NCI-H1417 treated with DMSO at 0.1 percent for 48 hours (cell line): ENCODE measurements at places on chromosomes 1 and 21.

DNA sequence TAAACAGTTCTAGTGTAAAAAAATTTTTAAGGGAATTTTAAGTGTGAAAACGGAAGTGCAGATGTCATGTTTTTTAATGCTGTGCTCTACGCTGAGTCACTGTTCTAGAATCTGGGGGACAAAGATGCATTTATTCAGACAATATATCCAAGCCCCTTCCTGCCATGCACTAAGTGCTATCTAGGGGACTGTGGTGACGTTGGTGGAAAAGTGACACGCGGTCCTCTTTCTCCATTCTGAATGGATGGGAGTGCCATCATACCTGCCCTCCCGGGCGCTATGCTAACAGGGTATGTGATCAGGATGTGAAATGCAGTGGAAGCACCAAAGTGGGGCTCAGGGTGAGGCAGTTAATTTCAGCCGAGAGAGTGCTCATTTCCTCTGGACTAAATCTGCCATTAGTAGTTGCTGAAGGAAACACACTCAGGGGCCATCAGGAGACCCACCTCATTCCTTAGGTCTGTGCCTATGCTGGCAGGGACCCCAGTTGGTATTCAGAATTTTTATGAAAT, 6.6 kb downstream of the C1orf226 start:
- DNase-seq, result no peak

DNA sequence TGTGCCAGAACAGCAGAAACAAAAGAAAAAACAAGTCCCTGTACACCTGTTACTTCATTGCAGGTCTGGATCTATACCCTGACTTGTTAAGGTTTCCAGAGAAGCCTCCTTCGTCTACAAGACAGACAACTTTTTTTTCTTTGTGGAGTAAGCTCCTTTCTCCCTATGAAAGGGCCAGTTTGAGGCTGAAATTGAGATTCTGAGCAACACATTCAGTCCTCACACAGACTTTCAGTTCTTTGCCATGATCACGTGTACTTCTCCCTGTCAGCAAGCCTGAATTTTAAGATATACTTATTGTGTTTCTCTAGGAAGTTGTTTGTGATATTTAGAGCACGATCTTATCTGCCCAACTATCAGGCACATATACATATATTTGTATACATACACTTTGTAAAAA, 374.0 kb downstream of the NTNG1 start:
- no peak for DNase-seq

DNA sequence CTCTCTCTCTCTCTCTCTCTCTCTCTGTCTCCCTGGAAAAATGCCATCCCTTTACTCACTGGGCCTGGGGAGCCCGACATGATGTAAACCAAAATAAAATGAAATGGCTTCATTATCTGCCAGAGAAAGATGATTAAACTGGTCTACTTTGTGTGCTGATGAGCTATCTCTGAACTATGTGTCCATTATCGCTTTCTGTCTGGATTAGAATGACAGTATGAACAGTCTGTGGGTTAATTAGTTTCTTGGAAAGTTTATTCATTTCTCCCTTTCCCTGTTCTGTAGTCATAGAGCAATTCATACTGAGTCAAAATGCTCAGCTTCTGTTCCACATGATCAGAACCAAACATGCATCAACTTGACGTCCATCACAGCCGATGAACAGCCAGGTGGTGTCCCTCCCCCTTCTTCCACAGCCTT, 72.4 kb upstream of the KCND3 start:
- DNase-seq, result no peak

DNA sequence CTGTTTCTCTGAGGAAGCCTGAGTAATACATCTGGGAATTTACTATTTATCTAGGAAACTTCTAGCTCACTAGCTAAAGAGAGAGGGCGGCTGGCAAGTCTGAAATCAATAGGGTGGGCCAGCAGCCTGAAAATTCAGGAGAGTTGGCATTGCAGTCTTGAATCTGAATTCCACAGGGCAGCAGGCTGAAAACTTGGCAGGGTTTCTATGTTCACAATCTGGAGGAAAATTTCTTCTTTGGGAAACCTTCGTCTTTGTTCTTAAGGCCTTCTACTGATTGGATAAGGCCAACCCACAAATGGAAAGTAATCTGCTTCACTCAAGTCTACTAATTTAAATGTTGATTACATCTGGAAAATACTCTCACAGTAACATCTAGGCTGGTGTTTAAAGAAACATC, 101.0 kb upstream of the COG2 start:
- no peak for DNase-seq

DNA sequence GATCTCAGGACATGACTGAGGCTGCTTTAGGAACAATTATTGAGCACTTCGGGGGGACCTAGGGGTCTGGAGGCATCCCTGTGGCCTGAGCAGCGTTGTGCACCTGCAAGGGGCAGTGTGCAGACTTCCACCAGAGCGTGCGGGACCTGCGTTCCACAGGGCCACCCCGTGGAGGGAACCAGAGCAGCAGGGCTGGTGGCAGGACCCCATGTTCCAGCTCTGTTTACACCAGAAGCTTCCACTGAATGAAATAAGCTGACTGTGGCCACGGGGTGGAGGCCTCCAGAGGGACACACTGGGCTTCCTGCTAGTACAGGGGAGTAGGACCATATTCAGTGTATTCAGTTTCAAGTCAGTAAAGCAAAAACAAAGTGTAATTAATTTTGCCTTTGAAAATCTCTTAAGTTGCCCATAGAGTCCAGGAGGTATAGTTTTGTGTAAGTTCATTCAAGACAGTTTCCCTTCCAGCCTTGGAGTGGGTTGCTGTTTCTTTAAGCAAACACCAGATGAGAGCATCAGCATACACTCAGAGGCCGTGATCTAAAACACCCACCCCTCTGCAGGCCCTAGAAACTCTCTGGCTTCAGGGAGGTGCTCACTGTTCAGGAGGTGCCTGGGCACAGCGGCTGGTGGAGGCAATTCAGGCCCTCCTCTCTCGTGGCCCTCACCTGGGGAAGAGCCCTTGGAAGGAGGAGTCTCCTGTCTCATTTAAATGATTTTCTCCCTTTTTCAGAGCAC, 16.6 kb downstream of the SLC1A7 start:
- DNase-seq, result no peak

GRCh38 chr1:87140831-87141540, 187.7 kb upstream of the LMO4 start:
- DNase-seq, result no peak

GRCh38 chr1:119646521-119647227, 1.4 kb downstream of the ZNF697 start:
- DNase-seq, result no peak

DNA sequence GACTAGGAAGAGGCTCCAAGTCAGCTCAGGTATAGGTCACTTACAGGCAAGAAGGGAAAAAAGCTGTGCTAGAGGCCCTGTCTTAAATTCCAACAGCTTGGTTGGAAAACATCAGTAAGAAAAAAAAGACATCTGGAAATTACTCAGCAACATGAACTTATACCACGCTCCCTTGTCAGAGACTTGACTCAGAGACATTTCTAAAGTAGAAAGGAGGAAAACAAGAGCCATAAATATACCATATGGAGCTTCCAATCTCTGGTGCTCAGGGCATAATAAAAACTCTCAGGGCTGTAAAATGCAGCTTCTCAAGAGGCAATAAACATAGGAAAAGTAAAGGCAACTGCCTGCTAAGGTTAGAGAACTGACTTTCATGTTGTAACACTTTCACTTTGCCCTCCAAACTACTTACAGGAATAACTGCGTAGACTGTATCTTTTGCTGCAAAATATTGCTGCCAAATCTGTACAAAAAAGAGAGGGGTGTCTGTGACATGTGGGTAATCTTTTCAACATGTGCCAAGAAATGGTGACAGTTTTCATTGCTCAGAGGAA, 14.7 kb downstream of the ATPAF1 start:
- DNase-seq, result no peak

DNA sequence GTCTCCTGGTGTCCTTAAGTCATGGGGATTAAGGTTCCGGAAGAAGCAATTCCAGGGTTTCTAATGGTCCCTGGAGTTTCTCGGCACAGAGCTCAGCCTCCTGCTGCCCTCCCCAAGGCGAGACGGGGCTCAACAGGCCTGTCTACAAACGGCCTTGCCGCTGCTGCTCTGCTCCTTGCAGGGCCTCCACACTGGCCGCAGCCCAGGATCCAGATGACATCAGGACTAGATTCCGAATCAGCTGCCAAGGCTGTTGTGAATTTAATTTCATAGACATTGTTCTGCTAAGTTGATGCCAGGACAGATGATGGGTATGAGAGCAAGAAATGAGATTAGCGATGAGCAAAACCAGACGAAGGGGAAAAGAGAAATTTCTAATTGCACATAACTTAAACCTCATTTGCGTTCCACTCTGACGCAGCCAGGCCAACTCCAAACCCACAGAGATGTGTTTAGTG, 103.6 kb upstream of the BACE2 start:
- DNase-seq, result no peak

DNA sequence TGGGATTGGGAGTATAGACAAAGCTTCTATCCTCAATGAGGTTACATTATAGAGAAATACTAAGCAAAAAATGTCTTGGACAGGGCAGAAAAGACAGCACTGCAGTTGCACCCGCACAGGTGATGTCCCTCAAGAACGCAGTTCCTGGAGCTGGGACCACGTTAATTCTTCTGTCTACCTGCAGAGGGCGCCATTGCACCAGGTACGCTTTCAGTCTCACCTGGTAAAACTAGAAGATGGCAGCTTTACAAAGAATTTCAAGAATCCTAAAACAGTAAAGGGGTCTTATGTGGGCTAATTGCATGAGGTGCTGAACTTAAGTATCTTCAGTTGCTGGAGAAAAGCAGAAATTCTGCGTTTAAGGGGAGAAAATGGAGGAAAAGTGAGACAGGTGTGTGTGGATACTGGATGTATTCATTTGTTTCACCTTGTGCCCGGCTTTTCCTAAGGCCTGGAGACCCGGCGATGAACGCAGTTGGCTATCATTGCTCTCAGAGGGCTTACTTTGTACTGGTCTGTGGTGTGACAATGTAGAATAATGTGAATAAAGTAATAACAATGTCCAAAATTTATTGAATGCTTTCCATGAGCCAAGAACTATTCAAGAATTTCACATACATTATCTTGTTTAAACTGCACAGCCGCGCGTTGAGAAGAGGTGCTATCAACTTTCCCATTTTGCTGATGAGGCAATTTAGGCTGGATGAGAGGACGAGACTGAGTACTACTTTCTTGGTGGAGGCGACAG, 276.3 kb upstream of the GREM2 start:
- no peak for DNase-seq

- DNase-seq, result no peak
Measured at GRCh38 chr1:48808496-48808895, 31.8 kb upstream of the BEND5 start.

DNA sequence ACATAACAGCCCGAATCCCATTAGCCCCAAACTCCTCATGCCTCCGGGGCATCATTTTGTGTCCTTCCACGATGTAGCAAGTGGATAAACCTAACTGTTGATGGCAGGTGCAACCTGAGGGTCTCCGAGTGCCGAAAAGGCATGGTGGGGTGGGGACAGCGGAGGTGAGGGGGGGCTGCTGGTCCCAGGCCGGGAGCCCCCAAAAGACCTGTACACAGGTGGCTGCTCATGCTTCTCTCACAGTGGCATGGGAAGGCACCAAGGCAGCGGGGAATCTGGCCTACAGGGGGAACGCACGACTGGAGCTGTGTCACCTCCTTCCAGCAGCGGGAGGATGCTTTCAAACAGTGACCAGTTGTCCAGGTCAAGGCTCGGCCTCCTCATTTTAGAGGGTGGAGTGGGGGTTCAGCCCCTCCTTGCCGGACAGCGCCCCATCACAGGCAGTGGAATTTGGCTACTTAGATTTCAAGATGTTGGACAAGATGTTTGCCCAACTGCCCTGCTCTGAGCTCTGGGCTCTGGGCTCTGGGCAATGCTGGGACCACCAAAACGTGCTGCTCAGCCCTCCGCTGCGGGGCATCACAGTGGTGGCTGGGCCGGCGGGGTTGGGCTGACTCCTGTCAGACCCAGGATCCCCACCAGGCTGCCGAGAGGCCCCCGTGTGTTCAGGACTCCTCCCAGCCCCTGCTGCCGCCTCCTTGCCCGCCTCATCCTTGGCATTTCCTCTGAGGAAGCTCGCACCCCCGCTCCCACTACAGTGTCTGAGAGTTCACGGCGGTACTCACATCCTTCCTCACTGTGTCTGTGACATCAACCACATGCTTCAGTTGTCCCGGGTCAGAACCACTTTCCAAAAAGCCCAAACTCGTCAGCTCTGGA, 7.6 kb downstream of the DNMT3L start:
- DNase-seq, result no peak

DNA sequence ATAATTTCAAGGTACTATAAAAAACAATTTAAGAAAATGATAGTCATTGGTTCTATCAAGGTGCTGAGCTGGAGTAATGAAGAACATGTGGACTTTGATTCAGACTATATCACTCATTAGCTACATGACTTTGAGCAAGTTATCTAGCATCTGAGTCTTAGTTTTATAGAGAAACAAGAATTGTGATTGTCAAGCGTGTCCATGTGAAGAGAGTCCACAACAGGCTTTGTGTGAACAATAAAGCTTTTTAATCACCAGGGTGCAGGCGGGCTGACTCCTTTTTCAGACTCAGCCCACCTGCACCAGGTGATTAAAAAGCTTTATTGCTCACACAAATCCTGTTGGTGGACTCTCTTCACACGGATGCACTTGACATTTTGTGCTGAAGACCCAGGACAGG, 26.6 kb upstream of the DMRTB1 start:
- DNase-seq, result no peak

- no peak for DNase-seq
Measured at GRCh38 chr21:34808569-34809204, 139.9 kb downstream of the CLIC6 start.

DNA sequence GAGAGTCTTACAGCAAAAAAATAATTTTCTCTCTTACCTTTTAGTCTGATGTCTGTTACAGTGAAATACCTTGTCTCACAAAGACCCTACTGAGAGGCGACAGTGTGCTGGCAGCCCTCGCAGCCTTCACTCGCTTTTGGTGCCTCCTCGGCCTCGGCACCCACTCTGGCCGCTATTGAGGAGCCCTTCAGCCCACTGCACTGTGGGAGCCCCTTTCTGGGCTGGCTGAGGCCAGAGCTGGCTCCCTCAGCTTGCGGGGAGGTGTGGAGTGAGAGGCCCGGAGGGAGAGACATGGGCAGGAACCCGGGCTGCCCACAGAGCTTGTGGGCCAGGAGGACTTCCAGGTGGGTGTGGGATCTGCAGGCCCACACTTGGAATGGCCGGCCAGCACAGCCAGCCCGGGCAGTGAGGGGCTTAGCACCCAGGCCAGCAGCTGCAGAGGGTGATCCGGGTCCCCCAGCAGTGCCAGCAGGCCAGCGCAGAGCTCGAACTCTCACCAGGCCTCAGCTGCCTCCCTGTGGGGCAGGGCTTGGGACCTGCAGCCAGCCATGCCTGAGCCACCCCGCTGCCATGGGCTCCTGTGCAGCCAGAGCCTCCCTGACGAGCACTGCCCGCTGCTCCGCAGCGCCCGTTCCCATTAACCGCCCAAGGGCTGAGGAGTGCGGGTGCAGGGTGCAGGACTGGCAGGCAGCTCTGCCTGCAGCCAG, 10.8 kb upstream of the CFHR1 start:
- no peak for DNase-seq

GRCh38 chr1:37096523-37096922, 62.2 kb upstream of the GRIK3 start:
- no peak for DNase-seq

- DNase-seq, result no peak
Measured at GRCh38 chr1:168897249-168897648, 168.2 kb upstream of the DPT start.

- DNase-seq, result no peak
Measured at GRCh38 chr1:193629875-193630274, 443.5 kb upstream of the B3GALT2 start.
